T-cell (primary cell): ENCODE measurements at places on chromosomes 1 and 21.

- H3K4me1 ChIP-seq, result no peaks in the 10 kb centered on the region
- H3K4me3 ChIP-seq, result no peak overlapping the region
- H3K36me3 ChIP-seq, result no peaks in the 10 kb centered on the region
Measured at GRCh38 chr1:33399375-33399774, 31.5 kb downstream of the PHC2 start.

GRCh38 chr1:171298696-171299095 lies 15.3 kb upstream of the FMO4 start:
- no peak overlapping the region for H3K27ac ChIP-seq
- H3K27me3 ChIP-seq, result no peaks in the 10 kb centered on the region
- no peak for DNase-seq
- H3K36me3 ChIP-seq, result no peaks in the 10 kb centered on the region

DNA sequence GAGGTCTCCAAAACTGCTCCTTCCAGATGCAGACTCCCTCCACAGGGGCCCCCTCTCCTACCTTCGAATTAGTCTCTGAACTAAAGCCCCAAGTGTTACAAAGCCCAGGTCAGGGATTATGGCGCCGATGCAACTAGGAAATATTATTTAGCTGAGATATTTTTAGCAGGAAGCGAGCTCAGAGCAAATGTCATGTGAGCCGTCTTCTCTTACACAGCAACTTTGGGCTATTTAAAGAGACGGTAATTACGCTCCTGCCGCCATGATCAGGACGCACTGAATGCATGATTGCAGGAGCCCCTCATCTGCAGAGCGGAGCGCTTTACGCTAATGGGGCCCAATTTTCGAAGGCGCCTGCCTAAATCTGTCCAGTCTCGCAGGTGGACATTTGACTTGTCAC lies 55.3 kb upstream of the TARDBP start:
- H3K27me3 ChIP-seq, result no peaks in the 10 kb centered on the region
- H3K4me1 ChIP-seq, result no peaks in the 10 kb centered on the region
- H3K4me3 ChIP-seq, result no peak overlapping the region

- peaks cover 22% of the 10 kb centered on the region for H3K4me1 ChIP-seq
- no peak overlapping the region for H3K27ac ChIP-seq
- H3K27me3 ChIP-seq, result no peaks in the 10 kb centered on the region
- peak; percentile 25 for DNase-seq
- H3K4me3 ChIP-seq, result peak overlapping the region; percentile 72
Measured at GRCh38 chr1:33349081-33349759, 28.3 kb upstream of the A3GALT2 start.

DNA sequence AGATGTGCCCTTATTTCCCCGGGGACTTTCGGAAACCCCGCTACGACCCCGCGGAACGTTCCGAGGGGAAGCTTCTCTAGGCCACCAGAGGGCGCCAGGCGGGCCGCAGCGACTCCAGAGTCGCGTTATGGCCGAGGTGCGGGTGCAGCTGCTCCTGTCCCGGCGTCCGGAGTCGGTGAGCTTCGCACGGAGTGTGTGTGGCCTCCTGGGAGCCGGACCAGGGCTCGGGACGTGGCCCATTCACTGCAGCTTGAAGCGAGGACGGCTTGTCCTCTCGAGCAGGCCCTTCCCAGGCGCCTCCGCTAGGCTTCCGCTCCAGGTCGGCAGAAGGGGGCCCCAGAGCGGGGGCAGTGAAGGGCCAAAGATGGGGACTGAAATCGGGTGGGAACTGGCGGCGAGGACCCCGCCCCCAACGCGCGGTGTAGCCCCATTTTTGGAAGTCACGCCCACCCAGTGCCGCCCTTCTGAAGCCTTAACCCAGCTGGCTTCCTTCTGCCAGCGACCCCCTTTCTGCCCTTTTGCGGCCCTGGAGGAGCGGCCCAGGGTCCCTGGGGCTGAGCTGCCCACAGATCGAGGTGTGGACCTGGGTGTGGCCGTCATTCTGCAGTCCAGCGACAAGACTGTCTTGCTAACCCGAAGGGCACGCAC lies at the start of gene NUDT17:
Gene NUDT17, plus strand, starts transcription at position 117 of the 648 bp plus-strand sequence. Its CDS starts 11 bp downstream, at position 128.
- H3K27me3 ChIP-seq, result no peaks in the 10 kb centered on the region
- H3K36me3 ChIP-seq, result peaks cover 39% of the 10 kb centered on the region
- peak within 1 kb of the TSS; percentile 26 for H3K27ac ChIP-seq
- DNase-seq, result peak; percentile 58
- peaks cover 7% of the 10 kb centered on the region for H3K4me1 ChIP-seq

- no peaks in the 10 kb centered on the region for H3K27me3 ChIP-seq
- no peaks in the 10 kb centered on the region for H3K36me3 ChIP-seq
- DNase-seq, result no peak
- no peak overlapping the region for H3K27ac ChIP-seq
- no peak overlapping the region for H3K4me3 ChIP-seq
Measured at GRCh38 chr1:220824031-220824989, 37.6 kb downstream of the MTARC1 start.

GRCh38 chr1:42979896-42980800 lies 21.5 kb upstream of the SLC2A1 start:
- no peaks in the 10 kb centered on the region for H3K36me3 ChIP-seq
- no peak overlapping the region for H3K27ac ChIP-seq
- H3K27me3 ChIP-seq, result peaks cover 10% of the 10 kb centered on the region
- no peaks in the 10 kb centered on the region for H3K4me1 ChIP-seq
- no peak overlapping the region for H3K4me3 ChIP-seq
- no peak for DNase-seq

- DNase-seq, result no peak
- H3K36me3 ChIP-seq, result peaks cover 2% of the 10 kb centered on the region
- H3K27ac ChIP-seq, result no peak overlapping the region
- H3K27me3 ChIP-seq, result no peaks in the 10 kb centered on the region
- no peaks in the 10 kb centered on the region for H3K4me1 ChIP-seq
- H3K4me3 ChIP-seq, result no peak overlapping the region
Measured at GRCh38 chr1:241592273-241592958, 47.8 kb downstream of the CHML start.

DNA sequence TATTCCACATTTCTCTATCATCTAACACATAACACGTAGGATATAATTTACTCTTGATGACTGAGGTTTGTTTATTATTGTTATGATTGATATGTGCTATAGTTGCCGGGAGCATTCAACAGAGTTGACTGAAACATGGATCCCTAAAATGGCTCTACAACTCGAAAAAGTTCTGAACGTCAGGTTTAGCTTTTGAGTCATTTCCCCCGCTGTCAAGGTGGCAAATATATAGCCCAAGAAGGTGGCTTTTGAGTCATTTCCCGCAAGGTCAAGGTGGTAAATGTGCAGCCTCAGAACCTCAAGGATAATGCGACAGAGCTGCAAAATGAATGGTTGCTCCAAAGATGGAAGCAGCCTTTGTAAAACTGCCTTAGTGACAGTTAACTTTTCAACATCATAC lies 104.0 kb downstream of the NIBAN1 start:
- H3K27me3 ChIP-seq, result no peaks in the 10 kb centered on the region
- H3K4me3 ChIP-seq, result no peak overlapping the region
- no peaks in the 10 kb centered on the region for H3K36me3 ChIP-seq
- DNase-seq, result no peak
- peak overlapping the region; percentile 10 for H3K27ac ChIP-seq
- H3K4me1 ChIP-seq, result peaks cover 9% of the 10 kb centered on the region

GRCh38 chr1:17684810-17685209 lies 70.3 kb upstream of the ACTL8 start:
- H3K27ac ChIP-seq, result no peak overlapping the region
- no peak for DNase-seq
- H3K27me3 ChIP-seq, result peaks cover 28% of the 10 kb centered on the region
- H3K36me3 ChIP-seq, result no peaks in the 10 kb centered on the region
- no peaks in the 10 kb centered on the region for H3K4me1 ChIP-seq

GRCh38 chr1:156359973-156360372 lies 9.0 kb upstream of the RHBG start:
- no peak overlapping the region for H3K4me3 ChIP-seq
- DNase-seq, result no peak
- no peaks in the 10 kb centered on the region for H3K36me3 ChIP-seq
- H3K4me1 ChIP-seq, result peaks cover 8% of the 10 kb centered on the region

DNA sequence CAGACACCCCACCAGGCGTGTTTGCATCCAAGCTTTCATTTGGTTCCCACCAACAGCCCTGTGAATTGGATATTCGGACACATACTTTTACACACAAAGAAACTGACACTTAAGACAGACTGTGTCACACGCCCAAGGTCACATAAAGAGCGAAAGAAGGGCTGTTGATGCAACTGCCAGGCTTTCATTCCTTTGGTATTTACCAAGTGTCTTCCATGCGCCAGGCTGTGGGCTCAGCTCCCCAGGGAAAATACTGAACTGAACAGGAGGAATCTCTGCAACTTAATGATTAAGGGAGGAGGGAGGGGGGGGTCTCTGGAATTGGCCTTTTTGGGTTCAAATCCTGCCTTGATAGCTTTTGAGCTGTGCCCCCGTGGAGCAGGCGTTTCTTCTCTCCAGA lies 122.8 kb downstream of the ACTL8 start:
- H3K4me3 ChIP-seq, result no peak overlapping the region
- peaks cover 29% of the 10 kb centered on the region for H3K27me3 ChIP-seq
- no peaks in the 10 kb centered on the region for H3K4me1 ChIP-seq
- DNase-seq, result no peak
- no peak overlapping the region for H3K27ac ChIP-seq

- no peaks in the 10 kb centered on the region for H3K36me3 ChIP-seq
- no peaks in the 10 kb centered on the region for H3K27me3 ChIP-seq
- H3K27ac ChIP-seq, result no peak overlapping the region
Measured at GRCh38 chr1:116954440-116954839, 44.7 kb downstream of the PTGFRN start.

DNA sequence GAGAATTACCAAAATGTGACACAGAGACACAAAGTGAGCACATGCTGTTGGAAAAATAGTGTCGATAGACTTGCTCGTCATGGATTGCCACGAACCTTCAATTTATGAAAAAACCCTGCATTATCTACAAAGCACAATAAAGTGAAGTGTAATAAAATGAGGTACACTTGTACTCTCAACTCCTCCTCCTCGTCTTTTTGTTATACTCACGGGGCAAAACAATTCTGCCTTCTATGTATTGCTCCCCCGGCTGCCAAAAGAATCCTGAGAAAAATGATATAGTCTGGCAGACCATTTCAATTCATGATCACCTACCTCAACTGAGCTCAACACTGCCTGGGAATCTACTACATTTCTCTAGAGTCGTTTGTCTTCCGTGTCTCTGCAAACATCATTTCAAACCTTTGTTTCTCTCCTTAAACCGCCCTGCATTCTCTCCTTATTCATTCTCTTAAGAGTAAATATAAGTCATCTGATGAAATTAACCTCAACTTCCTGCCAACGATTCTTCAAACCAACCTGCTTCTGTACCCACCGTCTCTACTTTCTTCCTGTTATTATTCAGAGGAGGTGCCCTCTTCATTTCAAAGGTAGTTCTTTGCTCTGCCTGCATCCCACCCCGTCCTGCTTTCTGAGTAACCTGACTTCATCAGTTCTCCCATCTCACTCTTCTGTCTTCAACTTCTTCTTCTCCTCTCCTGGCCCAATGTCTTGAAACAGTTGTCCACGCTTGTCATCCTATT lies 12.9 kb upstream of the IL19 start:
- peak overlapping the region; percentile 67 for H3K27ac ChIP-seq
- no peaks in the 10 kb centered on the region for H3K36me3 ChIP-seq
- H3K4me1 ChIP-seq, result peaks cover 47% of the 10 kb centered on the region
- H3K4me3 ChIP-seq, result peak overlapping the region; percentile 18
- no peaks in the 10 kb centered on the region for H3K27me3 ChIP-seq

DNA sequence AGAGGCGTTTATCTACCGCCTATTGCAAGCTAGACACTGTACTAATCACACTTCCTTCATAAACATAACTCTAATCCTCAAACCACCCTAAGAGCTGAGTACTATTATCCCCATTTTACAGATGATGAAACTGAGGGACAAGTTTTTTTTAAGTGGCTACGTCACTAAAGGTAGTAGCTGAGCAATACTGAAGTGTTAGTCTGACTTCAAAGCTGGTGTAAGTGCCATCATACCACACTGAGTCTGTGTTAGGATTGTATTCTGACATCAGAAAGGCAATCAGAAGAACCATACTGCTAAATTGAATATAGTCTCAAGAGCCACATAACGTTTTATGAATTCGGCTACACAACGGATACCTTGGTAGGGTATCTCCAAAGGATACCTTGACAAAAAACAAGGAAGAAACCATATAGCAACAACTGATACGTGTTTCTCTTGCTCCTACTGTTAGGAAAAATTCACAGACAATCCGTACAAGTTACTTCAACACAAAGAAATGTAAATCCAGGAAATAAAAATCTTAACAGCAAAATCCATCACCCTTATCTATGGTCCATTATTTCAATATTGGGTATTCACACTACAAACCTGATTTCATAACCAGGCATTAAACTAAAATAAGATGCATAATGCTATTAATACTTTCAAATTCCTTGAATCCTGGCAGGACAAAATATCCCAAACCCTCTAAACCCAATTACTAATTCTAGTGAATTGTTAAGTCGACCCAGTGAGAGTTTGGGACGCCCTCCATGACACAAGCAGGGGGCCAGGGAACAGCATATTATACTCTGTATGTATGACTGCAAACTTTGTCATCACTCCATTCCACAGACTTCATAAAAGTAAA lies 1.6 kb downstream of the TP53BP2 start:
- peak; percentile 53 for DNase-seq
- no peaks in the 10 kb centered on the region for H3K36me3 ChIP-seq
- H3K27ac ChIP-seq, result peak overlapping the region; percentile 87

- no peaks in the 10 kb centered on the region for H3K36me3 ChIP-seq
- H3K4me3 ChIP-seq, result no peak overlapping the region
- H3K27me3 ChIP-seq, result peaks cover 16% of the 10 kb centered on the region
- no peaks in the 10 kb centered on the region for H3K4me1 ChIP-seq
- no peak for DNase-seq
Measured at GRCh38 chr1:43473463-43473862, 19.7 kb upstream of the HYI start.

DNA sequence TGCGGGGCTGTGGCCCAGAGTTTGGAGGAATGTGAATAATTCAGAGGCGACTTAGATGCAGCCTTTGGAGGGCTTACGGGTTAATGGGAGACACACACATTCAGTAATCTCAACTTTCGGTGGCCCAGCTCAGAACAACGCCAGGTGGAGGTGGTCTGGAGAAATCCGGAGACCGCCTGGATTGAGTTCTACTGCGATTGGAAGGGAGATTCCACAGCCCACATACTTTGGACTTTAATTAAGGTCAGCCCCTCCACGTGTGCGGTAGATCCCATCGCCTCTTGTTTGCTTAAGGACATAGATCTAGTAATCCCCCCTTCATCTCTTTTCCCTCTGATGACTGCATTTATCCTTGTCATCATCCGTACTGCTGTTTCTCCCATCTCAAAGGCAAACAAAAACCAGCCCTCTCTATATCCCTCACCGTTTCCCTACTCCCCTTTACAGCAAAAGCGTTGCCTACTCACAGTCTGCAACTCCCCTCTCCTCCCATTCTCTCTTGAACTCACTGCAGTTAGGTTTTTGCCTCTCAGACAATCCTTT lies 720 bp upstream of the BSDC1 start:
- H3K36me3 ChIP-seq, result no peaks in the 10 kb centered on the region
- H3K4me3 ChIP-seq, result peak overlapping the region; percentile 78
- no peaks in the 10 kb centered on the region for H3K27me3 ChIP-seq
- peak overlapping the region; percentile 88 for H3K27ac ChIP-seq
- DNase-seq, result no peak

GRCh38 chr1:204475656-204476432 lies 18.8 kb downstream of the PIK3C2B start:
- no peak overlapping the region for H3K4me3 ChIP-seq
- DNase-seq, result no peak
- peaks cover 44% of the 10 kb centered on the region for H3K4me1 ChIP-seq
- no peaks in the 10 kb centered on the region for H3K36me3 ChIP-seq
- no peaks in the 10 kb centered on the region for H3K27me3 ChIP-seq
